Stimulated activated CD4-positive, alpha-beta T cell treated with anti-CD3 and anti-CD28 coated beads, Interleukin-4, amount 100 ng/mL, for 1 hour (primary cell): ENCODE measurements at places on chromosomes 2 and 18.

DNA sequence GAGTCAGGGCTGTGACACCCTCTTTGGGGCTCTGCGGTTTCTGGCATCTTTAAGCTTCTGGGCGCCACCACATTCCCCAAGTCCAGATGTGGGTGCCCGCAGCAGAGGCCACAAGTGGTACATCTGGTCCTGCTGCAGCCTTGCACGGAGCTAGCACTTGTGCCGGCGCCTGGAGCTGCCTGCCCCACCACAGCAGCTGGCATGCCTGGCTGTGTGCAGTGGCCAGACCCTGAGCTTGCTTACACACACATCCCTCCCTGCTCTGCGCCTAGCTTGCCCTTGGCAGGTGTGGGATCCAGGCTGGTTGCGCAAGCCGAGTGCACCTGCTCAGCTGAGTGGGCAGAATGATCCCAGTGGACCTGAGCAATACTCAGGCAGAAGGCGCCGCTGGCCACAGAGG lies 27.3 kb downstream of the SLC4A10 start:
- DNase-seq, result no peak

GRCh38 chr2:102588213-102588939 lies 31.0 kb upstream of the SLC9A2 start:
- no peak for DNase-seq

GRCh38 chr18:57995331-57995730 lies 48.7 kb upstream of the NEDD4L start:
- DNase-seq, result no peak

- DNase-seq, result no peak
Observed at GRCh38 chr18:59461171-59461570, 102.1 kb upstream of the LMAN1 start.

DNA sequence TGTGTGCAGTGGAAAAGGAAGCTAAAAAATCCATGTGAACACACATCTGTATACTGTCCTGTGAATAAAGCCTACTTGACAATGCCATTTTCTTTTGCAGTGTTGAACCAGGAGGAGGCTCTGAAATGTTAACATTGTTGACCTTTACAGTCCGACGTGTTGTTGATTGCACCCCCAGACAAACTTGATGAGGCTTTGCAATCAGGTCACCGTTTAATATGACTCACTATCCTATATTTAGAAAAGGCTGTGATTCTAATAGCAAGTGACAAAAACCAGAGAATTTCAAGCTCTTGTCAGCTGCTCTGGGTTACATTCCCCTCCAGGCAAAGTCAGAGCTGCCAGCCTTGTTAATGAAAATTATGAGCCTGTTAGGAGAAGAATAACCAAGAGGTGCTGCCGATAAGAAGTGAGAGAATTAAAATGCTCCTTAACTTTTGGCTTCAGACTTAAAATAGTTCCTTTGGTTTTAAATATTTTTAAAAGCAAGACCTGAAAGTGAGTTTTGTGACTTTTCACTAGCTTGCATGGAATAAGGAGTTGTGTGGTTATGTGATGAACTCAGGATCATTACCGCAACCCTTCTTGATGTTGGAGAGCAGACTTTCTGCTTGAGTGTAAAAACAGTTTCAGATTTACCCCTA lies 162.1 kb downstream of the QPCT start:
- no peak for DNase-seq

GRCh38 chr18:64850791-64851190 lies 701.9 kb upstream of the LINC00305 start:
- DNase-seq, result no peak

- peak; percentile 66 for DNase-seq
Observed at GRCh38 chr2:37890893-37891495, 34.1 kb upstream of the RMDN2 start.

- DNase-seq, result no peak
Observed at GRCh38 chr2:72007402-72007801, 140.3 kb downstream of the CYP26B1 start.

DNA sequence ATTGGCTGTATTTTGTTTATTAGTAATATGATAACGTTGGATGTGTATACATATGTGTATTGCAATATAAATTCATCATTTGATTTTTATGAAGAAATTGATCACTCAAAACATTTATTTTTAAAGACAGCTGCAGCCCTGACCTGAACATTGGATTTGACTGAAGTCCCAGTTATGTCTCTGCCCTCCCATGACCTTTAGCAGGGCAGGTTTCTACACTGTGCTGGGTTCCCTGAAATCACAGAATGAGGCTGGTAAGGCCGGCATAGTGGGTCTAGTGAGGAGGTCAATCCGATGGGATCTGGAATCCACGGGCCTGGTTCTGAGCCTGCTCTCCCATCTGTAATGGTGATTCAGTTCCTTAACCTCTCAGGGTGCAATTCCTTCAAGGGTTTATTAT lies 22.0 kb downstream of the SPP2 start:
- DNase-seq, result no peak

GRCh38 chr2:218438596-218438995 lies 19.7 kb downstream of the VIL1 start:
- DNase-seq, result no peak

GRCh38 chr2:201401815-201402214 lies 44.7 kb upstream of the FLACC1 start:
- DNase-seq, result no peak

DNA sequence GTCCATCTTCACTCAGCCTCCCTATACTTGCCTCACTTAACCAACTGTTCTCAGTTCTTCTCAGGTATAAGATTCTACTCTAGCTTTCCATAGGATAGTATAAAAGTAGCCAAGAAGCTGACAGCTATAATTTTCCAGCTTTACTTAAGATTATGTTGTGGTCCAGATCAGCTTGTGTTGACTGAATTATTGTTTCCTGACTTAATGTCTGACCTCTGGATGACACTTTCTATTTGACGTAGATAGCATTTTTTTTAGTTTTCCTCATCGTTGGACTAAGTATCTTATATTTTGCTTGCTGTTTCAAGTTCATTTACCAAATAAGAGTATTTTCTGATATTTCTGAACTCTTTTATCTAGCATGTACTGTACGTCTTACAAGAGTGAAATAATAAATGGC lies 1272.5 kb upstream of the CDH2 start:
- no peak for DNase-seq

DNA sequence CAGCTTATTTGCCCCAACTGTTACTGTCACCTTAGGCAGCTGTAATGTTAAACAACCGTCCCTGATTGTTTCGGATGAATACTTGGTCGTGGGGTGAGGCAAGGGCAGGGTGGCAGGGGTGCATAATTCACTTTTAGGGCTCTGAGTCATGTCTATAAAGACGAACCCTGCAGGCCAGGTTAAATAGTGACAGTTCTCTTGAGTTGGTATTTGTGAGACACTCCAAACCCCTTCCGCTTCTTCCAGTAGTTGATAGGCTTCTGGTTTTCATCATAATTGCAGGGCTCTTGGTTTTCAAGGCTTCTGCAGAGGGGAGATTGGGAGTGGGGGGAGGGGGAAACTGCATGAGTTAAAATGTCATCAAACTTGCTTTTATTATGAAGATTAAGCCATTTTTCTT lies 97.2 kb upstream of the TSPYL6 start:
- DNase-seq, result no peak

DNA sequence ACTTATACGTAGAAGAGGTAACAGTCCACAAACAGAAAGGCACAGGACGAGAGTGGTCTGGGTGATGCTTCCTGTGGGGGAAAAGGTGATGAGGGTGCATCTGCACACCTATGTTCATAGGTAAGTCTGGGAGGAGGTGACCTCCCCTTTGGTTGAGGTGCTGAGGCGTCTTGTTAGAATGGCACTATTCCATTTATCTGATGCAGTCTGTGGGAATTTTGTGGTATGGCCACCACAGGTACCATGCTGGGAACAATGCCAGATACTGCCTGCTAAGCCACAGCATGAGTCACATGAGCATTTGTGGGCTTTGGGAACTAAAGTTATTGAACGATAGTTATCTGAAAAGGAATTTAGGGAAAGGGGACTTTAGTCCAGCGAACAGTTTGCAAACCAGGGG lies 27.9 kb downstream of the IL37 start:
- no peak for DNase-seq

- no peak for DNase-seq
Observed at GRCh38 chr2:15640261-15640711, 48.6 kb downstream of the DDX1 start.

GRCh38 chr18:44859263-44859662 lies 178.6 kb downstream of the SETBP1 start:
- no peak for DNase-seq

DNA sequence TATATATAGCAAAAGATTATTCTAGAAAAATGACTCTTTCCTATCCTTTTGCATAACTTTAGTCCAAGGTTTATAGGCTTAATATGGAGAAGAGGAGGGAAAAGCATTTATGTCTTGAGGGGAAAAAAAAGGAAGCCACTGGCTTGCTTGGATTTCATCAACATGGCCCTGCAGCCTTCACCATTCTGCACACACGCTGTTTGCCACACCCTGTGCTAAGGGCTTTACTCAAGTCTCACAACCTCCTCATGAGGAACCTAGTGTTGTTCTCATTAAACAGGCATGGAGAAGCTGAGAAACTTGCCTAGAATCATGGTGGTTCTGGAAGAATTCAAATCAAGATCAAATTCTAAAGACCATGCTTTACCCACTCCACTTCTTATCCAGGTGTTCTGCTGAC lies 117.3 kb upstream of the TTC39C start:
- no peak for DNase-seq

DNA sequence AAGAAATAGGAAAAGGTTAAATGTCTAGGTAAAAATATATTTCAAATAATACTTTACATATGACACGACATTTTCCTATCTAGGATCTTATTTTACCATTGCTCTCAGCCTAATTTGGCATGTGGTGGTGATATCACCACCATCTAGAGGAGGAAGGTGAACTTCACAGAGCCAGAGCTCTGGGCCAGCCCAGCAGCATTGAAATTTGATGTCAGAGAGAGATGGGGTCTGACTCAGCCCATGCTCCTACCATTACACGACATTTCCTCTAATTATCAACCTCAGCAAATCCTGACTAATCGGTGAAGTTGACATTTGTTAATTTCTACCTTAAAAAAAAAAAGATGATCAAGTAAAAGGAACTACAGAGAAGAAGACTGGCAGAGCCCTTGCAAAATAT lies 42.3 kb downstream of the LRRTM4 start:
- no peak for DNase-seq

GRCh38 chr2:107553539-107553938 lies 273.2 kb upstream of the RGPD4 start:
- DNase-seq, result no peak

GRCh38 chr18:80006724-80007123 lies 18.4 kb upstream of the TXNL4A start:
- DNase-seq, result no peak

GRCh38 chr2:159744363-159744762 lies 32.1 kb downstream of the MARCHF7 start:
- DNase-seq, result no peak

- no peak for DNase-seq
Observed at GRCh38 chr2:108101481-108101880, 115.2 kb downstream of the SLC5A7 start.

DNA sequence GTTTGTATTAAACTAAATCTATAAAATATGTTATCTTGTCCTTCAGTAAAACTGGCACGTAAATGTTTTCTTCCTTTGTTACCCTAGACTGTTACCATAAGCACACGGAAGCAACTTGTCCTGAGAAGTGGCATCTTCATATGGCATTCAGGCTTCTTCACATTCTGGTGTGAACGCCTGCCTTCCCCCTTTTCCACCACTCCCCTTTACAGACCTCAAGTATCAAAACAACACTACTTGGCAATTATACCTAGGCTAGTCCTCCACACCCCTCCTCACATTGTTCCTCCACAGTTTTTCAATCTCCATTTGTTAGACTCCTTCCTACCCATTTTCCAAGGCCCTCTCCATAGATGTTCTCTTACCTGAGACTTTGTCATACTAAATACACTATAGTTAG lies 2.9 kb downstream of the MEX3C start:
- no peak for DNase-seq

- DNase-seq, result no peak
Observed at GRCh38 chr2:133908171-133908570, 339.9 kb upstream of the NCKAP5 start.

- no peak for DNase-seq
Observed at GRCh38 chr2:8076448-8077342, 605.2 kb upstream of the ID2 start.

DNA sequence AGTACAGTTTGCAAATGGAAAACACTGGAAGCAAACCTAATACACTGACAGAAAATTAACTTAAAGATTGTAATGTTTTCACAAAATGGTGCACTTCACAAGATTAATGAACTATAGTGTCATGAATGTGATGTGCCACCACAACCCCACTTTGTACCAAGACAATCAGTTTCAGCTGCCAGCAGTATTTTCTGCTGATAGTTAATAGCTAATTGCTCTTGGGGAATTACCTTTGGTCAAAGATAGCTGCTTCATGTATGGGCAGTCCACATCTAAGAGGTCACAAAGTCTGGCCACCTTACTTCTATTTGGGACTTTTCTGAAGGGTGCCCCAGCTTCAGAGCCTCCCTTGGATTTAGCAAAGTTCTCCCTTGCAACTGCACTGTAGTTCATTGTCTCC lies 254.0 kb downstream of the CALCRL start:
- DNase-seq, result no peak

DNA sequence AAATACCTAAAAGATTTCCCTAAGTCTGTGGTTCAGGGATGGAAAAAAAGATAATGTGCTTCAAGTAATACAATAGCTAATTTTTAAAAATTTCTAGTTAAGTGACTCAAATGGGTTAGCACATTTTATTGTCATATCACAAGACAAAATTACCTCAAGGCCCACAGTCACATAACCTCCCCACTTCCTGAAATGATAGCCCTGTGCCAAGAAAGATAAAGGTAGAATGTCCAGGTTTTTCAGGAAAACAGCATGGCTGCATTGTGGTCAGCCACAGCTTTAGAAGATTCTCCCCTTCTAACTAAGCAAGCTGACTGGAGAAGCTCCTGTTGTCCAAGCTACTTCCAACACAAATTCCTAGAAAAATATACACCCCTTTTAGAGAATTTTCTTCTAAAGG lies 127.1 kb upstream of the SLC35G4 start:
- no peak for DNase-seq

- no peak for DNase-seq
Observed at GRCh38 chr2:219423652-219424377, 5.6 kb downstream of the DES start.

GRCh38 chr18:77208964-77209363 lies 40.7 kb upstream of the GALR1 start:
- DNase-seq, result no peak
